ENCODE measurements at places on chromosomes 6 and 20. TPM values are rescaled to one million over a fixed set of nuclear protein-coding genes. Genes with fewer than 3 reads are reported as not detected.

The FAM83C gene
- total RNA-seq, result not detected

The PRR18 gene
- total RNA-seq, result not detected

The SNX5 gene
- 185 TPM for total RNA-seq

The DLK2 gene
- total RNA-seq, result 0.12 TPM

The EYS gene
- total RNA-seq, result 0.06 TPM

The ECT2L gene
- total RNA-seq, result not detected

The MARCKS gene
- total RNA-seq, result 177 TPM

The CHRNA4 gene
- total RNA-seq, result not detected

The DZANK1 gene
- total RNA-seq, result 1.4 TPM

The BPIFB4 gene
- total RNA-seq, result not detected

The TCP11 gene
- not detected for total RNA-seq

The EYA2 gene
- not detected for total RNA-seq

GRCh38 chr6:37513576-37513975 lies 13.9 kb upstream of the CCDC167 start:
- no peak for DNase-seq

GRCh38 chr6:149046822-149047246 lies 270.7 kb upstream of the TAB2 start:
- DNase-seq, result no peak

GRCh38 chr20:44738813-44739477 lies 6.7 kb upstream of the KCNK15 start:
- DNase-seq, result no peak

DNA sequence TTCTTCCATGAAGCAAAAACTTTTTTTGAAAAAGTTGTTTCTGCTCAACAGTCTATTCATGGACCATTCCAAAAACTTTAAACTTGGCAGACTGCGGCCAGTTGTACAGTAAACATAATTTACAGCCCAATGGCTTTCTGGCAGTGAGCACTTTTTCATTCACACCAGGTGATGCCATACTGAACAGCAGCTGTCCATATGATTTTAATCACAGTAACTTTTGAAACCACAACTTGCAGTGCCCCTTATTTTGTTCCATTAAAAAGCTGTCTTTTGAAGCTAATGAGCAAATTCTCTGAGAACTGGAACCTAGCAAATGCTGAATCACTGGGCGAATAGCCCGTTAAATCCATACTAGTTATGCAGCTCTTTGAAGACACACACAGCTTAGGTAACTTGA lies 576.6 kb downstream of the PTPRT start:
- no peak for DNase-seq

- no peak for DNase-seq
Observed at GRCh38 chr20:47872341-47872740, 87.1 kb upstream of the SULF2 start.

DNA sequence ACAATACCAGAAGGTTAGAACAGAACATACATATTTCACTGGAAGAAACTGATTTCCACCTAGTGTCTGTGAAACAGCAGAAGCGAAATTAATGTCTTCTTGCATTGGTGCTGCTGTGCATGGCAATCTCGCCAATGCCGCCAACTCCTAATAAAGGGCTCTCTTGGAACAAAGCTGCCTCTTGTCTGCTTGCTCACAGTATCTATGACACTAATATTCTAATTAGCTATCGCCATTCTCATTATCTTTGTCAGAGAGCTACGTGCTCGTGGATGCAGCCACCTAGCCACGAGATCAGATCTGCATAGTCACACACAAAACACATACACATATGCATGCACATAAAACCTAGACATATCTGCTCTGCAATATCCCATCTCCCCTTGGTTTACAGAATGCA lies 145.9 kb upstream of the OLIG3 start:
- DNase-seq, result no peak

GRCh38 chr20:64152906-64153305 lies 11.3 kb upstream of the MYT1 start:
- no peak for DNase-seq

GRCh38 chr6:160198606-160199211 lies 59.9 kb downstream of the SLC22A2 start:
- peak; percentile 59 for DNase-seq

- DNase-seq, result no peak
Observed at GRCh38 chr6:81816380-81816779, 63.9 kb upstream of the TENT5A start.

DNA sequence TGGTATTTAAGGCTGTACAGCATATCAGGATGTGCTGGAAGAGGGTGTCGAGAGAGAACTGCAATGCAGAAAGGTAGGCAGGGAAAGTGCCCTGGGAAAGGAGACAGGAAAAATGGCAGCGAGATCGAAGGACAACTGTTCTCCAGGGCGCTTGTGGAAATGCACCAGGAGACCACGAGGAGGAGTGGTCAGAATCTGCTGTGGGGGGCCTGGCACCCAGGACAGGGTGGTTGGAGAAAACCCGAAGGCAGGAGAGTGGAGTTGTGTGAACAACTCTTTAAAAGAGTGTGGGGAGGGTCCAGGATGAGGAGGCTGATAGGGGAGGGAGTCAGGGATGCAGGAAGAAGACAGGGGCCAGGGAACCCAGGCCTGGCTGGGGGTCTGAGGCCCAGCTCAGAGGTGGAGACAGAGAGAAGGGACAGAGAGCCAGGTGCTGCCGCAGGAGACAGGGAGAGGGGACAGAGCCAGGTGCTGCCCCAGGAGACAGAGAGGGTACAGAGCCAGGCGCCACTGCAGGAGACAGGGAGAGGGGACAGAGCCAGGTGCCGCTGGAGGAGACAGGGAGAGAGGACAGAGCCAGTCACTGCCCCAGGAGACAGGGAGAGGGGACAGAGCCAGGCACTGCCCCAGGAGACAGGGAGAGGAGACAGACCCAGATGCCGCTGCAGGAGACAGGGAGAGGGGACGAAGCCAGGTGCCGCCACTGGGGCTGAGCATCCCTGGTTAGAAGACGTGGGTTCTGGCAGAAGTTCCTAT lies 9.3 kb downstream of the SLC22A1 start:
- DNase-seq, result no peak

GRCh38 chr6:28977341-28978132 lies 27.6 kb downstream of the ZNF311 start:
- DNase-seq, result no peak

GRCh38 chr6:37332894-37333293 lies 20.9 kb upstream of the RNF8 start:
- DNase-seq, result no peak

- DNase-seq, result no peak
Observed at GRCh38 chr6:104653781-104654180, 205.9 kb downstream of the HACE1 start.

GRCh38 chr6:41055149-41055548 lies 2.1 kb downstream of the APOBEC2 start:
- DNase-seq, result no peak

DNA sequence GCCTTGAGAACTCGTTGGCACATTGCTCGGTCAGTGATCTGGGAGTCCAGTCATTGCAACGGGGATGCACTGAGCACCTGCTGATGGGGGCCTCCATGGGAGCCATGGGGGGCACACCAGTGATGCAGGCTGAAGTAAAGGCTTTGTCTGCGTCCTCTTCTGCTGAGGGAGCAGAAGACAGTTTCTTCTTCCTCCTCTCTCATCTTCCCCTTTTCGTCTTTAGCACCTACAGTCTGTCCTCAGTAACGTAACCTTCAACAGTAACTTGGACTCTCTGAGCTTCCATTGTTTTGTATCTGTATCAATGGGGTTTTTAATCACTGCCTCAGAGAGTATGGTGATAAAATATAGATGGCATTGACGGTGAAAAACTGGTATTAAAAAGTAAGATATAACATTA lies 240.0 kb downstream of the TMEM242 start:
- DNase-seq, result no peak

DNA sequence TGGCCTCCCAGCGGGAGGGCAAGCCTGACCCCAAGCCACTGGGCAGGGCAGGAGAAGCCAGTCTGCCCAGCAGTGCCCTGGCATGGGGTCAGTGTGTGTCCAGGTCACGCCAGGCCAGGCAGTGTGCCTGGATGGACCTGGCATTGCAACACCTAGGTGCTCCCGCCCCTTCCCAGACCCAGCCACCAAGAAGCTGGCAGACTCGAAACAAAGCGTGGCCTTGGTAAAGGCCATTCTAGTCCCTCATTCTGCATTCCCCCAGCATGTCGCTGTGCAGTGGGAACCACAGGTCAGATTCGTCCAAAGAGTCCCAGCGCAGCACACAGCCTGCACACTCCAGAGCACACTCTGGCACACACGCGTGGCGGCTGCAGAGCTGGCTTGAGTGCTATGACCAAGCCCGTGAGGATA lies 19.3 kb upstream of the APMAP start:
- no peak for DNase-seq

GRCh38 chr6:163806755-163807499 lies 392.4 kb downstream of the QKI start:
- DNase-seq, result no peak

DNA sequence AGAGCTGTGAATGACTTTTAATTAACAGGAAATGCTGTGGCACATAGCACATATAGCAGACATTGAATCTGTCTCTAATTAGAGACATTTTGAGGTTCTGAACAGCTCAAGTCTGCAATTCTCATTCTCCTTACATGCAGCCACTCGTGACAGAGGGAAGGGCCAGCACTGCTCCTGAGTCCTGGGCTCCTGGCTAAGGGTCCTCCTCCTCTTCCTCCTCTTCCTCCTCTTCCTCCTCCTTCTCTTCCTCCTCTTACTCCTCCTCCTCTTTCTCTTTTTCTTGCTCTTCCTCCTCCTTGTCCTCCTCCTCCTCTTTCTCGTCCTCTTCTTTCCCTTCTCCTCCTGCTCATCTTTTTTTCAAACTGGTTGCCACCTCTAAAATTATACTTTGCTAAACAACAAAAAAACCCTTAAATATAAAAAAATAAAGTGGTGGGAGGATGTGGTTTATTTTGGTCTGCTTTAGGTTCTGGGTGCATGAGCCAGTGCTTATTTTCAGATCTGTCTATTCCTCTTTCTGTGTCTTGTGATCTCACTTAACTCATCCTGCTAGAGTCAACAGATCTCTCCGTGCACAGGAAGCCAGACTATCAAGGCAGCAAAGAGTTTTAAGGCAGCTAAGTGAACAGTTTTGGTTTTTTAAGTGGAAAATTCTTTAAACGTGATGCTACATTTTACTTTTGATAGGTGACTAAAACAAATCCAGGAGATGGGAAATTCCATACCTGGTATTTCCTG lies 159.3 kb downstream of the CD83 start:
- DNase-seq, result no peak

- DNase-seq, result no peak
Observed at GRCh38 chr6:152229330-152229729, 407.8 kb downstream of the SYNE1 start.

GRCh38 chr20:44597930-44598329 lies 15.6 kb downstream of the PKIG start:
- DNase-seq, result no peak

DNA sequence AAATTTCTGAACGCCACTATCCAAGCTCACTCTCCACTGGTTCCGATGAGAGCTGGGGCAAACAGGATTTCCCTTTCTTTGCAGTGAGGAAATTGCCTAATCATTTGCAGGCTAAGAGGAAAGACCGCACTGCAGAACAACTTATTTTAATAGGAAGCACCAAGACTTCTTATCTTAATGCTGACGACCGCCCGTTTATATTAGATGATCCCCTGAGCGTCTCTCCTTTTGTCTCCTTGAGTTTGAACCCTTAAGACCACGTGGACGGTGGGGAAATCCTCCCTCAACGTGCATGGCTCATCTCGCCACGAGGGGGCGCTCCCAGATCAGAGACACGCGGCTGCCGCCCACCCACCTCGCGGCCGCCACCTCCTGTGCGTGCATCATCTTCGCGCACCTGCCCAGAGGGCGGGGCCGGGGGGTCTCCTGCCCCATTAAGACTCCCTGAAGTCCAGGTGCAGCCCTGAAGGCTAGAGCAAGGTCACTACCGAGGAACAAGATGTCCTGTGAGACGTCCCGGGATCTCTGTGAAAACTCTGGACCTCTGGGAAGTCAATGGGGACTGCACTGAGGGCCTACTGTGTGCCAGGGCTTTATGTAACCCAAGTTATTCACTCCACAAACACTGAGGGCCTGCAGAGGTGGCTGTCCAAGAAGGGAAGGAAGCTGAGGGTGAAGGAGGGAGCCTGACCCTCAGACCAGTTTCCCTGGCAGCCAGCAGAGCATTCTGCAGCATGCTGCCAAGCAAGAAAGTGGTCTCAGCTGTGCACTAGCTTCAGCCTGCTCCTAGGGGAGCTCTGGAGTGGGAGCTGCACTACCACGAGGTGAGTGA lies 28.1 kb downstream of the PDYN start:
- peak; percentile 2 for DNase-seq

DNA sequence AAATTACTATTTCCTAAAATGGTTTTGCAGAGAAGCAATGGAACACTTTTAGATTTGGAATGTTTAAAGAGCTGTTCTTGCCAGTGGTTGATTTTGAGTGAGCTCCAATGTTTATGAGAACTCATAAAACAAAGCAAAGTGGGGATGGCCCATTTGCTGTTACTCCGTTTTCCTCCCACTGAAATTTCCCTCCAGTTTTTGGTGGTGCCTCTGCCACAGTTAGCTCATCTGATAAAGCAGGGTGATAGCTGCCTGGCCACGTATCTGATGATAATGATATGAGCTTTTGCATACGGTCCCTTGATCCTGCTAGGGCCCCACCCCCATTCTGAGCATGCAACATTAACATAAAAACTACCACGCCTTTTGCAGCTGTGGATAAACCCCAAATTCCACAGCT lies 10.4 kb downstream of the CD83 start:
- no peak for DNase-seq

GRCh38 chr6:40727271-40727670 lies 140.1 kb upstream of the LRFN2 start:
- DNase-seq, result no peak

DNA sequence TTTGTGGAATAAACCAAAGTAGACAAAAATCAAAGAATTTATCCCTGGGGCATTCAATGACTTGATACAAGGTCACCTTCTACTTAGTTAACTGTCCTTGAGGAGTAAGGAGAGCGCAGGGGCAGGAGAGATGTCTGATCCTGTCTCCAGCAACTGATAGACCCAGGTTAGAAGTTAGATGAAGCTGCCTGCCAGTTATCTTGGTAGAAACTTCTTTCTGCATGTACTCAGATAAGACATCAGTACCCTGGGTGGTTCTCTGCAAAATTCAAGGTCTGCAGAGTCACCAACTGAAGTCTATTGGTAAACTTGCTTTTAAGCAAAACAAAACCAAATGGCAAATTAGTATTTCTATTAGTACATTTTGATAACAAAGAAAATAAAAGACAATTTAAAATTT lies 2.7 kb downstream of the SGK1 start:
- DNase-seq, result no peak

DNA sequence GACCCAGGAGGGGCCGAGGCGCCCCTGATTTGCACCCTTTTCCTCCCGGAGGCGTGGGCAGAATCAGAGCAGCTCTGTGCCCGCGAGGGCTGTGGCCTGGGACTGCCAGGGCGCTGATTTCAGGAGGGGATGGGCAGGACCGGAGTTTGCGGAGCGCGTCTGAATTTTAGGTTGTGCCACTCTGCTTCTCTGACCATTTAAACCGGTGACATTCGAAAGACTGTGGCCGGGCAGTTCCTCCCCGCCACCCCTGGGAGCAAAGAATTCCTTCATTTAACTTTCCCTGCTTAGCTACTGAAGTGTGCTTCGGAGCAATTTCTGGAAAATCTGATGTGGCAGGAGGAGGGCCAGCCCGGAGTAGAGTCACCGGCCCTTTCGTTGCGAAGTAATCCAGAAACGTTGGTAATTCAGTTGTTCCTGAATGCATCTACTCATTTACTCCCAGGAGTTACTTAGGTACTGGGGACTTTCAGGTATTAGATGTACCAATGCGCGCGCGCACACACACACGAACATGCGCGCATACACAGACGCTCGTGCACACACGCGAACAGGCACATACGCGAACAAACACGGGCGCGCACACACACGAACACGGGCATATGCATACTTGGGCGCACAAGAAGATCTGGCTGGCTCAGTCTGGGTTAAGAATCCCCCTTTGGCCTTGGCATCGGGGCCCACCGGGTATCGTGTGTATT lies 568 bp downstream of the CCDC170 start:
- DNase-seq, result no peak
